ENCODE measurements at places on chromosomes 6 and 20.
A peak's percentile ranks its signal among the peaks of the same experiment; 100 is the strongest.

DNA sequence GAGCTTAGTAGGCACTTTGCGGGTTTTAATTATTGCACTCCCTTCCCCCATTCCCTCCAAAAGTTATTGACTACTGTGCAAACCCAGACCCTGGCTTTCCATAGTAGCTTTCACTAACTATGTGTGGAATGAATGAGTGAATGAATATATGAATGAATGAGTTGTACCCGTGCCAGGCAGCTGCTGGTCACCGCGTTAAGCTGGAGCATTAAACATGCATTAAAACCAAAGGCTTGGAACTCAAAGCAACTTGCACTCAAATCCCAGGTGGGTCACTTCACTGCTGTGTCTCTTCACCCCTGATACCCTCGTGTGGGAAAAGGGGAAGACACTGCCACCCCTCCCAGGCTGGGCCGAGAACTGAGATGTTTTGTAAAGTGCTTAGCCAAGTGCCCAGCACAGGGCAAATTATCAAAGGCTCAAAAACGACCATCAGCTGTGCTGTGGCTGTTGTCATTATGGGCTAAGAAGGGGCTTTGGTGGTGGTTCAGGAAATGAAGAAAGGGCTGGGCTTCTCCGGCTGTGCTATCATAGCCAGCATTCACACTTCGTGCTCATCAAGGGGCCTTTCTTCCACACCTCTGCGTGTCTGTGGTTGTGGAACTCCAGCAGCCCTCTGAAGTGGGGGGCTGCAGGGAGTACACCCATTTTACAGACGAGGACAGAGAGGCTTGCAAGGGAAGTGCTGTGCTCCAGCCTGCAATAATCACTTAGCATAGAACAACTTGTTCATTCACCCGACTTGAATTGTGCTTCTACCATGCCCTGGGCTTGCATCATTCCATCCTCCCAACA, 60.2 kb upstream of the STX16 start:
- DNase-seq: no peak

GRCh38 chr6:78781001-78781400, 86.3 kb upstream of the IRAK1BP1 start:
- DNase-seq: no peak

GRCh38 chr6:89818977-89819335, 638 bp downstream of the MDN1 start:
- DNase-seq: no peak

GRCh38 chr6:53723331-53723730, 57.8 kb upstream of the KLHL31 start:
- no peak for DNase-seq

GRCh38 chr6:5424726-5425125, 163.4 kb downstream of the FARS2 start:
- DNase-seq: no peak

DNA sequence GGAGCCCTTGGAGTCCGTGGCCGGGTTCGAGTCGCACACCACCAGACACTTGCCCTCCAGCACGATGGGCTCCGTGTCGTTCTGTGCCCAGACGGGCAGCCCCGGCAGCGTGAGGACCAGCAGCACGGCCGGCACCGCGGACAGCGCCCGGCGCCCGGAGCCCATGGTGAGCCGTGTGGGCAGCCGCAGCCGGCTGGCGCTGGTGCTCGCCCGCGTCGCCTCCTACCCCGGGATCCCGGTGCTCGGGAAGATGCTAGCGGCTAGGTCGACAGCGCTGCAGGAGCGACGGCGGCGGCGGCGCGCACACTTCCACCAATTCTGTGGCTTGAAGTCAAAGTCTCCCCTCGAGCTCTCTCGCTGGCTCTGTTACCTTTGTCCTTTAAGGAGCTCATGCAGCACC, 1.3 kb downstream of the CBLN4 start:
- DNase-seq: no peak

DNA sequence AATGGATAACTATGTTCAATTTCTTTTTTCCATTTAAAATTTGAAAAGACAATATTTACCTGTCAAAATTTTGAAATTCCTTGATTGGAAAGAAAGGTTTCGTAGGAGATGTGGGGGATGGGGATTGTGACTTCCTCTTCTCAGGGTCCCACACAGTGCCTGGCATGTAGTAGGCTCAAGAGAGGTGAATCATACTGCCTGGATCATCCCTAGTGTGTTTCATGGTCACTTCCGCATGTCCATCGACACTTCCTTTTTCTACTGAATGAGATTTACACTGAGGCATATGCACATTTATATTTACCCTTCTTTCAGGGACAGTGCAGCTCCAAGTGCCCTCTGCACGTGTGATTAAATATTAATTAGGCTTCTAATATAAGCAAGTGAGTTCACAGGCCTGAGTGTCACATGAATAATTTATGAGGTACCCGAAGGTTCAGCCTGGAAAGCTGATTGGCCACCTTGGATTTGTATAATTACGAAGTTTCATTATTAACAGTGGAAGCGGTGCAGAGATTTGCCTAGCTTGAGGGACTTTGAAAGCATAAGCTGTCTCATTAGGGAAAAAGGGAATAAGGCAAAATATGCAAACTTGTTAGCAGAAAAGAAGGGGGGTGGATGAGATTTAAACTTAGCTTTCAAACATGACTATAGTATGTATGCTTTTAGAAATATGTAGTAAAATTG, 177.5 kb upstream of the MMS22L start:
- DNase-seq: no peak

GRCh38 chr20:22825076-22825475, 210.0 kb upstream of the SSTR4 start:
- DNase-seq: no peak

DNA sequence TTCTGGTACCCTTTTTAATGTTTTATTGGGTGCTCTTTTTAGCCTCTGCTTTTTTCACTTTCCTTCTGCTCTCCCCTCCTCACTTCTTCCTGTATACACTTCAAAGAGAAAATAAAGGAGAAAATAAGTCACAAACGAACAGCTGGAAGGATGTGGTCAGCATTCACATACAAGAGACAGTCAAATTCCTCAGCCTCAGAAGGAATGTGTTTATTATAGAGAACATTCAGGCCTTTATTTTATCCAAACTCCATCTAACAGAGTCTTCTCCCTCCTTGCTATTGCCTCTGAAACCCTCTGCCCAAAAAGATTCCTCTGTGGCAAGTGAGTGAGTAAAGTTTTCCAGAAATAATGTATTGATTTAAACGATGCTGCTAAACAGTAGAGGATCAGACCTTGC, 490.4 kb downstream of the FRK start:
- DNase-seq: no peak

- no peak for DNase-seq
Measured at GRCh38 chr6:1255636-1256365, 56.1 kb upstream of the FOXQ1 start.

DNA sequence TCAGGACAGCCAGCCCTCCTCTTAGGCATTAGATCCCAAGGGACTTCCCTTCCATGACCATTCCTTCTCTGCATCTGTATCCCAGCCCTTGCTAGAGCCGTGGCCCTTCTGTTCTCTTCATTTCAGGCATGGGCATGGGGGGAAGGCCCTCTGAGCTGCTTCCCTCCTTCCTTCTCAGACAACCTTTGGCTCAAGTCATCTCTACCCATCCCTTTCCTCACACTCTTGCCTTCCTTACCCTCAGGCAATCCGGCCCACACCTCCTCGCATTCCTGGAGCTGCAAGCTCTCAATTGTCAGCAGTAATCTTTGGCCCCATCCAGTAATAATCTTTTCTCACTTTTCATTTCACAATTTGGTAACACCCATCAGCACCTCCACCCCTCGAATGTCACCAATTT, 426.9 kb upstream of the JARID2 start:
- DNase-seq: no peak

DNA sequence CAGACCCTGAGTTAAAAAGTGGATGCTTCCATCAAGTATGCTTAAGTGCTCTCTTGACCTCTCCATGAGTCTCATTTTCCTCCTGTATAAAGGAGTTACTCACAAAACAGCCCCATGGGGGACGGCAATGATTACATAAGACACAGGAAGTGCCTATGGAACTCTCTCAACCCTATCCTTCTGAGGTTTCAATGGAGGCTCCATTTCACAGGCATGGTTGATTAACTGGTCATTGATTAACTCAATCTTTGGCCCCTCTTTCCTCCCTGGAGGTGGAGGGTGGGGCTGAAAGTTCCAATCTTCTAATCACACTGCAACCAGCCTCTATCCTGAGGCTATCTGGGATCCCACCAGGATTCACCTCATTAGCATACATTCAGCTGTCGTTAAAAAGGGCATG, 29.3 kb downstream of the CST8 start:
- DNase-seq: no peak

- DNase-seq: no peak
Measured at GRCh38 chr6:1538810-1539478, 70.8 kb upstream of the FOXC1 start.

- no peak for DNase-seq
Measured at GRCh38 chr6:75103431-75103830, 102.4 kb downstream of the COL12A1 start.

DNA sequence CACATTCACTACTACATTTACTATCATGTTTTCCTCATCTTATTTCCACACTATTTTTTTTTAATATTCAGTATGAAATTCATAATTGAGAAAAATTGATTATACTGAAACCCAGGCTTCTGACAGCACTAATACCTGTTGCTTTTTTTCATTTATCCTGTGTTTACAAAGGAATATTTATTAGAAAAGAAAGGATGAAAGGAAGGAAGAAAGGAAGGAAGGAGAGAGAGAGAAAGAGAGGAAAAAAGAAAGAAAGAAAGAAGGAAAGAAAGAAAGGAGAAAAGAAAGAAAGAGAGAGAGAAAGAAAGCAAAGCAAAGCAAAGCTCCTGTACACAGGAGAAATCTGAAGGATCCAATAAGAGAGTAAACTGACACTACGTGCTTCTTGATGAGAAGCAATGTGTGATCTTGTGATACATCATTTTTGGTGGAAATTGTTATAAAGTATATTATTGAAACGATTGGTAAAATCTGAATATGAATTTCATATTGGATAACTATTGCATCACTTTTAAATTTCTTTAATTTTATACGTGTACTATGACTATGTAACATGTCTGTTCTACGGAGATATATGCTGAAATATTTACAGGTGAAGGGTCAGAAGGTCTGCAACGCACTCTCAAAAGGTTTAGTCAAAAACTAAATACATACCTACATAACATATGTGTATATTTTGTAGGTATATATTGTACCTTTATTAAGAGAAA, 43.9 kb downstream of the DEFB114 start:
- DNase-seq: no peak

DNA sequence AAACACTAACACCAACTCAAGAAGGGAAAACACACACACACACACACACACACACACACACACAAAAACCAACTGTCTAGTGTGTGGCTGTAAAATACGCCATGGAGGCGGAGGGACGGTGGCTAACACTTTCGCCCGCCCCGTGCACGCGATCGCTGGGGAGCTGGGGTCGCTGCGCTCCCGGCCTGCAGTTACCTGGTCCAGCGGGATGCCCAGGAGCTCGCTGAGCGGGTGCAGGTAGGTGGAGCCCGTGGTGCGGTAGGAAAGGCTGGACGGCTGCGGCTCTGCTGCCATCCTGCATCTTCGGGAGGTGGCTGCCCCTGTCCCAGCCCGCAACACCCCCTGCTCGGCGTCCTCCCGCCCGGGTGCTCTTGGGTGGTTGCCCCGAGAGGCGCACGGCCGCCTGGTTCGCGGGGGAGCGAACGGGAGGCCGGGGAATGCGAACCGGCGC, 303 bp downstream of the MBOAT1 start:
- peak; percentile 56 for DNase-seq

DNA sequence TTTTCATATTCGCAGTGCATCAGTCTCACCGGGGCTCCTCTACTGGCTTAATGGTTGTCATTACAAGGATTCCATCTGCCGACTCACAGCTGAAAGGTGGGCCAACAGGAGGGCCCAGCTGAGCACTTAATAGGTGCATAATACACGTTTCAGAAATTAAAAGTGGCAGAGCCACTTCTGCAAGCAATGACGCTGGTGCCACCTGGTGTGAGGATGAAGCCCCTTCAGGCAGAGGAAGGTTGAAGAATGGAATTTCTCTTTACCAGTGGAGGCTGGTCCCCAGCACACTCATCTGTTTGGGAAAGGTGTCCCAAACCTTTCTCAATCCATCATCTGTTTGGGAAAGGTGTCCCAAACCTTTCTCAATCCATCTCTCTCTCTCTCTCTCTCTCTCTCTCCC, 8.2 kb upstream of the STMND1 start:
- no peak for DNase-seq

DNA sequence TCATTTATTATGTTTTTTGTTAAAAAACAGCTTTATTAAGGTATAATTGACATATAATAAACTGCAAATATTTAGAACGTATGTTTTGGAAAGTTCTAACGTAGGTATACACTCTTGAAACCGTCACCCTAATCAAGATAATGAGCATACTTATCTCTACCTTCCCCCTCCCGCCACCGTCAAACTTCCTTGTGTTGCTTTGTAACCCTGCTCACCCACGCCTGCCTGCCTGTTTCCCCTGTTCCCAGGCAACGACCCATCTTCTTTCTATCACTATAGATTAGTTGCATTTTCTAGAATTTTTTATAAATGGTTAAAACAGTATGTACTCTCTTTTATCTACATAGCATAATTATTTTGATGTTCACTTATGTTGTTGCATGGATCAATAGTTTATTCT, 33.5 kb upstream of the GCLC start:
- no peak for DNase-seq

- no peak for DNase-seq
Measured at GRCh38 chr20:19554666-19555065, 203.4 kb upstream of the RIN2 start.

DNA sequence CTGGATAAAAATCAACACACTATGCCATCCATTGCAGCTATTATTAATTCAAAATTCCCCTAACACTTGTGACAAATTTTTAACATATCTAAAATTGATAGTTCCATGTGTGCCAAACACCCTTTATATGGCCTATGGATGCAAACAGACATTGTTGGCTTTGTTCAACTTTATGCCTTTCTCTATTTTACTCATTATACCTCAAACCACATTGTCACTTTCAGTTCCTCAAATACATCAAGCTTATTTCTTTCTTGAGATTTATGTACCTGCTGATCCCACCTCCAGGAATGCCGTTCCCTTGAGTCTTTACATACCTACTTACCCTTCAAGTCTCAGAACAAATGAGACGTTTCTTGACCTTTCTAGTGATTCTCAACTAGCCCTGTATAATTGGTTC, 193.5 kb upstream of the PLN start:
- DNase-seq: no peak

DNA sequence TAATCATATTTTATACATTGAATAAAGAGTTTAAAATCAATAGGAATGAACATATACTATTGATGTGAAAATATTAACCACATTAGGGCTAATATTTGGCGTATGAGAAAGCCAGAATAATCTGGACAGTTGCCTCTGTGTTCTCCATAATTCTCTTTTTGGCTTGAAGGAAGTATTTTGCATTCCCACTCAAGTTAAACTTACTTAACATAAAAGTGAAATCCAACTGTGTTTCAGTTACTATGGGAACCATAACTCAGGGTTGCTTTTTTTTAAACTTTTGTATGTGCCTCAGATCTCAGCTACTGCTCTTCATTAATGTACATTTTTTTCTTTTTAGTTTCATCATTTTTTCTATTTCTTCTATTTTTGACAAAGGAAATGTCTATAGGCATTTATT, 479.8 kb downstream of the NKAIN2 start:
- no peak for DNase-seq

GRCh38 chr6:126302191-126302590, 37.7 kb upstream of the CENPW start:
- no peak for DNase-seq

GRCh38 chr6:143074101-143074500, 13.4 kb downstream of the AIG1 start:
- no peak for DNase-seq

GRCh38 chr6:142648526-142648925, 296.4 kb downstream of the HIVEP2 start:
- DNase-seq: no peak
